ENCODE measurements at places on chromosomes 7 and 10.
A peak's percentile ranks its signal among the peaks of the same experiment; 100 is the strongest.

DNA sequence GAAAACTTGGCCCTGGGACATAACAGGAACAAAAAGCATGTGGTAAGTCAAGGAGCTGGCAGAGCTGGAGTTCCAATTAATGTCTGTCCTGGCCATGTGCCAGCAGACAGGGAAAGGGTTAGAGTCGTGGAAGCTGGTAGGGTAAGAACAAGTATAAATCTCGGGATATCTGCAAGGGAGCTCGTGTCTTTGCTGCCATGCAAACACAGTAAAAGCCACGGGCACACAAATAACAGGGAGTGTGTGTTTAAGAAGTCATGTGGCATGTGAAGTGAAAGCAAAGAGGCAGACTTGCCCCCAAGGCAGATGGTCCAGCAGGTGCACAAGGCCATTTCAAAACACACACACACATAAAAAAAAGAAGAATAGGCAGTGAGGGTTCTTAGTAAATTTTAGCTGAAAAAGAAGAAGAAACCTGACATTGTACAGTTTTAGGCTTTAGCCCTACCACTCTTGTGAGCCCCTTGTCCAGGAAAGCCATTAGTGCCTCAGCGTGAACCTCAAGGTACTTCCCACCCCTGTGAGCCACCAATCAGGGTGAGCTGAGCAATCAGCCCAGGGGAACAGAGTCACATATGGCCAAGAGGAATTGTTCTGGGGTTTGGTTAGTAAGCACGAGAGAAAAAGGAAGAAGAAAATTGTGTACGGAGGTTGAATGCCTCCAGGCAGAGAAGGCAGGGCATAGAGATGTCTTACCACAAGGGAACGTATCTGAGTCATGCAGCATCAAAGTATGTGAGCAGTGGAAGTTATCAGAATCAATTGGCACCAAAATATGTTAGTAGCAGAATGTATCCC, 32.8 kb upstream of the ARHGAP12 start:
- DNase-seq, result no peak

GRCh38 chr10:24465124-24465874, 256.4 kb downstream of the KIAA1217 start:
- no peak for DNase-seq

DNA sequence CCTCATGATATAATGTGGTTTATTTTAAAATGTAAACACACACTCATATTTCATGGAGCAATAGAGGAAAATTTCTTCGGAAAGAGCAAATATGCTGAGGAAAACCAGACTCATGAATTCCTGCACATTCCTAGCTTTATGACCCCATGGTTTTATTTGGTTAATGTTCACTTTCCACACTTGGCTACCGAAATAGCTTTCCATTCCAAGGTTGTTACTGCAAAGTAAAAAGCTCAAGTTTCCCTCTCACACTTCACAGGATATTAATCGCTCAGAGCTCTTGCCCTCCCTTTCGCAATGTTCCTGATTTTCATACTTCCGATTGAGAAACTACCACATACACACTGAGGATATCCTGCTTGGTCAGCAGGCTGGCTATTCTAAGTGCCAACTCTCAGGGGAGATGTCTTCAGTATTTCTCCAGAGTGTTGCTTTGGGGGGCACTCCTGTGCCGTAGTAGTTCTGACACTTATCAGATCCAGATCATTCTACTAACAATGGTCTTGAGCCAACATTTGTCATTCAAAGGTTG, 77.5 kb upstream of the STEAP1B start:
- DNase-seq, result no peak

- DNase-seq, result no peak
Observed at GRCh38 chr7:148397551-148397950, 193.0 kb upstream of the C7orf33 start.

DNA sequence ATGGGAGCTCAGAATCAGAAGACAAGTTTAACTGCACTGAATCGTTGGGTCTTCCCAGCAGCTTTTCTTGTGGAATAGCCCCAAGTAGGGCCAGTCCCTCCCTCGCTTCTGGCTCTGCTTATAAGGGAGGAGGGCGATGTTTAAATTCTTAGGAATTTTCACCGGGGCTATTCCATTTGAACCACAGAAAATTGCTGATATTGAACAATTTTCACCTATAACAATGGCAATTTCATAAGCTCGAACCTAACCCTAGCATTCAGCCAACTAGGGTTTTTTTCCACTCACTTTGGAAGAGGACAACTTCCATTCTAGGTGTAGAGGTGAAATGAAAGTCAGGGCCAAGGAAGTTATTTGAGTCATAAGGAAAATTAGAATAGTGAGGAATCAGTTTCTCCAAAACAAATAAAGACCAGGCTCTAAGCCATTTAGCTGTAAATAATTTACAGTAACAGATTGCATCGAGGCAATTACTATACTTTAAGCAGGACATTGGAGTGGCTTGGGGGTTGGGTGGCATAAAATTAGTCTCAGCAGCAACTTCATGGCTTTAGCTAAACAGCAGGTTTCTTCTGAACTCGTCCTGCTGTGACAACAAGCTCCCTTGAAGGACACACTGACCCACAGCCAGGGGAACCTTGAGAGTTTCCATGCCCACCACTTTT, 1.5 kb upstream of the ATP6V0A4 start:
- DNase-seq, result no peak

GRCh38 chr7:158028971-158029370, 558.7 kb downstream of the PTPRN2 start:
- DNase-seq, result no peak

- DNase-seq, result no peak
Observed at GRCh38 chr7:936386-937054, 18.0 kb downstream of the ADAP1 start.

DNA sequence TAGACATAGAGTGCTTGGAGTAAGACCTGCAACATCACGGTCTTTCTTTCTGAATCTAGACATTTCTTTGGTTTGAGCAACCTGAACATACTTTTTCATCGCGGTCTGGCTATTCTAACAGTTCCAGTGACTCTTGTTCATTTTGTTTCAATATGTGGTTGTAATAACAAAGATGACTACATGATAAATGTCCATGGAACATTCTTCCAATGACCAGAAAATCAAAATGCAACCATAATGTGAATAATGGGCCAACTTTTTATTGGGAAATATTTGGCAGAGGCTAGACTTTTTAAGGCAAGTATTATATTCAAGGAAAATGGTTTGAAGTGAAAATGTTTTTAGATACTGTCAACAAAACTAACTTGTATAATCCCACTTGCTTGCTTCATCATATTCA, 282.5 kb downstream of the INHBA start:
- no peak for DNase-seq

DNA sequence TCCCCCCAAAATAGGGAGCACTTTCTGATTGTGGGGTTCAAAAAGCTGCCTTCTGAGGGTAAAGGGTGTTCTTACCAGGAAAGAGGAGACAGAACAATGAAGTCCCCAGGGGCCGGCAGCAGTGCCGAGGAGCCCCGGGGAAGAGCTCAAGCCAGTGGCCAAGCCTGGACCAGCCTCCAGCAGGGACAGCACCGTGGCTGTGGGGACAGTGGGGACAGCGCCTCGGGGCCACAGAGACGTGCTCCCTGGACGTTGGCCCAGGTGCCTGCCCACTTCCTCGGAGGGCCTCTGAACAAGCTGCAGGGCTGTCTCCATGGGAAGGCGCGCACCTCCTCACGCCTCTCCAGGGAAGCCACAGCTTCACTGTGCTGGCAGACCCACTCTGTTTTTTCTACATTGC, 312.6 kb downstream of the PTPRN2 start:
- no peak for DNase-seq

GRCh38 chr10:63593576-63593975, 72.4 kb downstream of the REEP3 start:
- no peak for DNase-seq

- no peak for DNase-seq
Observed at GRCh38 chr7:131186816-131187215, 140.9 kb upstream of the MKLN1 start.

- peak; percentile 17 for DNase-seq
Observed at GRCh38 chr7:37448011-37448635, 541 bp downstream of the ELMO1 start.
